ENCODE measurements at places on chromosomes 1 and 21.
A peak's percentile ranks its signal among the peaks of the same experiment; 100 is the strongest.

- DNase-seq = no peak
Measured at GRCh38 chr1:204842892-204843291, 27.8 kb upstream of the NFASC start.

GRCh38 chr1:203426870-203427269 lies 48.7 kb upstream of the PRELP start:
- DNase-seq = no peak

DNA sequence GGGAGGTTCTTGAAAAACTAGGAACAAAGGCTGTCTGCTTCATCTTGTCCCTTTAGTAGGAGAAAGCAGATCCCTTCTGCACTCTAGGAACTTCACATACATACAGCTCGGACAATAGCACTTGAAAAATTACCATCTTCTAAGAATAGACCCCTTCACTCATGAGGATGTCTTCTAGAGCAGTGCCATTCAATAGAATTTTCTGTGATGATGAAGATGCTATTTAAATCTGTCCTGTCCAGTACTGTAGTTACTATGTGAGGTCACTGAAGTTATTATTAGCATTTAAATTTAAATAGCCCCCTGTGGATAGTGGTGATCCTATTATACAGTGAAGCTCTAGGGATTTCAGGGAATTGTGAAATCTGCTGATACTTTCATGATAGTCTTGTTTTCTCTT lies 46.4 kb upstream of the RAB3GAP2 start:
- no peak for DNase-seq

- no peak for DNase-seq
Measured at GRCh38 chr1:193113258-193113991, 8.2 kb upstream of the GLRX2 start.

GRCh38 chr1:85697895-85698294 lies 10.3 kb downstream of the ZNHIT6 start:
- no peak for DNase-seq

DNA sequence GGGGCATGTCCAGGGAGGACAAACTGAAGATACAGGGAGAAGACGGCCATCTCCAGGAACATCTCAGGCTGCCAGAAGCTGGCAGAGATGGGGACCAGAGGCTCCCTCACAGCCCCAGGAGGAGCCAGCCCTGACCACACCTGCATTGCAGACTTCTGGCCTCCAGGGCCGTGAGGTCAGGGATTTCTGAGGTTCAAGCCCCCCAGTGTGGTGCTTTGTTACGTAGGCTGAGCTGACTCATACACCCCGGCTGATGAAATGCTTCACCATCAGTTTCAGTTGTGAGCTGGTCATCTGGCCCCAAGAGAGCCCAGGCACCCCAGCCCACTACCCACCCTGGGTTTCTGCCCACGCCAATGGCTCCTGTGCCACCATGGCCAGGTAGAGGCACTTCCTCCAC lies 106.4 kb downstream of the SIK1 start:
- no peak for DNase-seq

- no peak for DNase-seq
Measured at GRCh38 chr1:32204943-32205361, 519 bp upstream of the IQCC start.

DNA sequence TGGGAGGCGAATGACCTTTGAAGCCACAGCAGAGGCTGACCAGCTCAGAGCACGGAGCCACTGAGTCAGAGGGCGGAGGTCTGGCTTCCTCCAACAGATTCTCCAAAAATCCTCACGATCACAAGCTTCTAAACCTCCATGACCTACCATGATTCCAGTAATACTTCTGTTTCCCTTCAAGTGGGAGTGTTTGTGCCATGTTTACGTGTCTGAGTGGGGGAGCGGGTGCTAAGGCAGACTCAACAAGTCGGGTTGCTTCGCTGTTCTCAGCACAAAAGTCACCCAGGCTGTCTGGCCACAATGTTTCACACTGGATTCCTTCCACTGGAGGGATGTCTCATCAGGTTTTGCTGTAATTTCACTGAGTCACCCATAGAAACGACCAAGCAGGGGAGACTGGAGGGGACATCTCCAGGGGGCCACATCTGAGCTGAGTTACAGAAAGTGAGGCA lies 86.2 kb downstream of the SLC66A1 start:
- no peak for DNase-seq

DNA sequence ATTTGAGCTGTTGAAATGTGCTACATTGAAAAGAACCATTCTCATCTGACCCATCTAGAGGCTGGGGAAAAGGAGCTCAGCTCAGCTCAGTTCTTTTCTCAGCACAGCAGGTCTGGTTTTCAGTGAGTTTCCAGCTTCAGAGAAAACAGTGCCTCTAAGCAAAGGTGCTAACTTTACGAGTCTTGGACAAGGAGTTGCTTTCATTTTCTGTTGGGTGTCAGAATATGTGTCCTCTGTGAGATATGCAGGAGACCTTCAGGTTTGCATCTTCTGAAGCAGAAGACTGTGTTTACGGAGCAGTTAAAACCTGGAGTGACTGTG lies 321.3 kb upstream of the USP24 start:
- no peak for DNase-seq

GRCh38 chr1:20727746-20728316 lies 4.7 kb downstream of the SH2D5 start:
- DNase-seq = peak; percentile 59

DNA sequence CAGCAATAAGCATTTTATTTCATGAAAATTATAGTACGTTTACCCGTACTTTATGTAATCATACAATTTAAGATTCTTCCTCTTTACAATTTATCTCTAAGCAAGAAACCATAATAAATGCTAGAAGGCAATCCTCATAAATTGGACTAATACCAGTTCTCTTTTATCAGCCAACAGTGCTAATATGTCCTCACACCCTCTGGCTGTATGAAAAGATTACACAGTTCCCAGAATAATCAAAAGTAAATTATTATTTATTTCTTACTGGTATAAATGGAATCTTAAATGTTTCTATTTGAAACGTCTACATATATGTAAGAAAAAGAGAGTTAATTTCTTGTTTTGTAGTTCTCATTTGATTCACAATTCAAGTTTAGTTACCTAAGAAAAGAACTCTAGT lies 3.1 kb upstream of the CDKN2C start:
- DNase-seq = no peak

DNA sequence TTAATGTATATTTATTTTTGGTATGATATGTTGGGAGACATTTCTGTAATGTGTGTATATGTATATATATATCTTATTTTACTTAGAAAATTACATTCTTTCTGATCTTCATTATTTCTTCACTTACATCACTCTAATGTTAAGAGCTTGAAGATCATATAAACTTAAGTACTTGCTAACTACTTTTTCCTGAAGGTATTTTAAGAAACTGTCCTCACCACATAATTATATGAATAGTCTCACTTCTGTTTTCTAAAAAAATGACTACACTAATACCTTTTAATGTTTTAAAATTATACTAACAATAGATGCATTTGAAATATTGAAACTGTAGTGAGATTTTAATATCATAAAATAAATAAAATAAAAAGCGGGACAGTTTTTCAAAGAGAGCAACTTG lies 377.1 kb downstream of the LRRIQ3 start:
- DNase-seq = no peak

- no peak for DNase-seq
Measured at GRCh38 chr1:156401681-156402081, 32.7 kb downstream of the RHBG start.

- no peak for DNase-seq
Measured at GRCh38 chr1:239893127-239893731, 198.5 kb upstream of the FMN2 start.

- no peak for DNase-seq
Measured at GRCh38 chr1:59288046-59288445, 8.8 kb upstream of the FGGY start.

DNA sequence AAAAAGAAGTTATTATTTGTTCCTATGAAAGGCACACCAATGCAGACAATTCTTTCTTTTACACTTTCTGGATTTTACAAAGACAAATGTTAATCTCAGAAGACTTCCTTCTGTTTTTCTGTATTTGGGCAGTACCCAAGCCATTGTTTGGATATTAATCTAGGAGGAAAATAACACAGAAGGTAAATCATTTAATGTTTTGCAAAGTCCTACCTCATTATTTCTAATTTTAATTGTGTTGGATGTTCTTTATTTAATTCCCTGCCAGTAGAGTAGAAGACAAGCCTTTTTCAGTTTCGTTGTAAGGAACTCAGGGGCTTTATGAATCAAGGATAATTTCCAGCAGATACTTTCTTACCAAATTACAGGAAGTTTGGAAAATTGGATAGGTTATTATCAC lies 118.3 kb downstream of the VPS13D start:
- DNase-seq = no peak

DNA sequence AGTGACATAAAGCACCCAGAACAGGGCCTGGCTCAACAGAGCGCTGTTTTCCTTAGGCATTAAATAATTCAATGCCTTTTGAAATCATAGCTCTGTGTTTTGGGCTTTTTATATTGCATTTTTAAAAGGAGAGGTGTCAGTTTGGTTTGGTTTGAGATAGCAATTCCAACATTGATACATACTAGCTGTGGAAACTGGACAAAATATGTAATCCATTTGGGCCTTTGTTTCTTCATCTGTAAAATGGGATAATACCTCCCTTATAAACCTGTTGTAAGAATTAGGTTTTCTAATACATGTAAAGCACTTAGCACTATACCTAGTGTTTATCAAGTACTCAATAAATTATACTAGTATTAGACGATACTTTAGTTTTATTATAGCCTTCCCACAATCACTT lies 8.7 kb upstream of the RAB4A start:
- DNase-seq = no peak

DNA sequence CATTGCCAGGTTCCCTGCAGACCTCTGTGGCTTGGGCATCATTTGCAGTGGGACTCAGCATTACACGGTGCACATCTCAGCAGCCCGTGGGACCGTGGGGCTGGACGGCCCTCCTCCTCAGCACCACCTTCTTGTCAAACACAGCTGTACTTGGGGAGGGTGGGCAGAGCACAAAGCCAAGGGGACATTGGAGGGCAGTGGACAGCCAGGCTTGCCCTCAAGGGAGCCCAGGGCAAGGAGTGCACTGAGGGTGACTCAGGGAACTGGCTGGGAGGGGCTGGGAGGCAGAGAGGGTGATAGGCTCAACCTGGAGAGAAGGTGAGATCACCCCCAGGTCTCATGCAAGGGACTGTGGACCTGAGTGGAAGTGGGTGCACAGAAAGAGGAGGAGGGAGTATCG lies 3.4 kb downstream of the CAPN9 start:
- DNase-seq = no peak

- peak; percentile 83 for DNase-seq
Measured at GRCh38 chr1:41662765-41663437, 178.4 kb upstream of the EDN2 start.

DNA sequence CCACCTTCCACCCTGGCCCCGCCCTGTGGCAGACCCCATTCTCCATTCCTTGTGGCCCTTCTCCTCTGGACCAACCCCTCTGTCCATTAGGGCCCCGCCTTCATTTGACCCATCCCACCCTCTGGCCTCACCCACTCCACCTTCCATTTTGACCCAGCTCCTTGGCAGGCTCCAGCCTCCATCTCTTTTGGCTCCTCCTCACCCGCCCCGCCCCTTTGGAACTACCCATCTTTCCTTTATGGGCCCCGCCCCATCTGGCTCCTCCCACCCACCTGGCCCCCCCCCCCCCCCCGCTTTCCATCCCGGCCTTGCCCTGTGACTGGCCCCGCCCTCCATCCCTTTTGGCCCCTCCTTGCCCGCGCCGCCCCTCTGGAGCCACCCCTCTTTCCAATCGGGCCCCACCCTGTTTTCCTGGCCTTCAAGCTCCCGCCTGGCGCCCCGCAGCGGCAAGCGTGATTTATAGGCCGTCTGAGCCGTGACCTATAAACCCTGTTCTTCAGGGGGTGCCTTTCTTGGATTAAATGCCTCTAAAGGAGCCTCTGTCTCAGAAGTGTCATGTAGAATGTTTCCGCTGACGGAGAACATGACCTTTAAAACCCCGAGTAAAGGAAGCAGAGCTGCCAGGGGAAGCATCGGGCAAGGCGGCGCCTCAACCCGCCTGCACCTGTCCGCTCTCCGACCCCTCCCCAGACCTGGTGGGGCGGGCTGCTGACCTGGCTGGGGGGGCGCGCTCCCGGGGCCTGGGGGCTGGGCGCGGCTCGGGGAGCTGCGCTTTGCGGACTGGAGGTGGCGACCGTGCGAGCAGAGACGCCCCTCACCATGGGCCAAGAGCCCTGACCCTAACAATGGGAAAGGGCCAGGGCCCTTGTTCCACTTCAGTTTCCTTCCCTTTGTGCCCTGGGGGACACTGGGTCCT lies 178.0 kb downstream of the CAMTA1 start:
- DNase-seq = no peak
